ENCODE measurements at places on chromosomes 1 and 21.

DNA sequence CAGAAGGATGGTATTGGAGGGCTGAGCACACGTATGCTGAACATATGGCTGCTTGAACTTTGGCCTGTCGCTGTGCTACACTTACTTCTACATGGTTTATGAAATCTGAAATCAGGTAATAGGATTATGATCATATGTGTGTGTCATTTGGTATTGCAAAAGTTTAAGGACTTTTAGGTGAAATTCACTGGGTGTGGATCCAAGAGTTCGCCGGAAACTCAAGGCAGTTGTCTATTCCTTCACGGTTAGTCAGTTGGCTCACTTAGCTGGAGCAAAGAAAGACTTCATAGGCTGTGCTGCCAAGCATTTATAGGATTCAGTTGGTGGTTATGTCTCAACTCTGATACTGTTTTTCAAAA, 927 bp downstream of the UAP1 start:
- DNase-seq: no peak

- no peak for DNase-seq
These were observed 384.0 kb downstream of the LTN1 start for GRCh38 chr21:28608646-28609045.

DNA sequence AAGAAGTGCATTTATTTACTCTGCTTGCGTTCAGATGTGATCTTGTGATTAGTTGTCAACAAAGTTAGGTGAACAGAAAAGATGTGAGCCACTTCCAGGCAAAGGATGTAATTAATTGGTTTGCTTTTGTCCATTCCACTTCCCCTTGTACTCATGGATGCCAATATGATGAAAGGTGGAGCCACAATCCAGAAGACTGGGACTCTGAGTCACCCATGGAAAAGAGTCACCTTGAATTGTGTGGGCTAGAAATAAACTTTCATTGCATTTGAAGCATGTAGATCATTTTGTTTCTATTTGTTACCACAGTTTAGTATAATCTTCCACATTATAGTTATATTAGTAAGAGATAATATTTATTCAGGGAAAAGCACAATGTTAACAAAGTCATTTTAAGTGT, 684.2 kb downstream of the LTN1 start:
- DNase-seq: no peak

GRCh38 chr1:86704972-86705664, 742 bp downstream of the SH3GLB1 start:
- peak; percentile 64 for DNase-seq

DNA sequence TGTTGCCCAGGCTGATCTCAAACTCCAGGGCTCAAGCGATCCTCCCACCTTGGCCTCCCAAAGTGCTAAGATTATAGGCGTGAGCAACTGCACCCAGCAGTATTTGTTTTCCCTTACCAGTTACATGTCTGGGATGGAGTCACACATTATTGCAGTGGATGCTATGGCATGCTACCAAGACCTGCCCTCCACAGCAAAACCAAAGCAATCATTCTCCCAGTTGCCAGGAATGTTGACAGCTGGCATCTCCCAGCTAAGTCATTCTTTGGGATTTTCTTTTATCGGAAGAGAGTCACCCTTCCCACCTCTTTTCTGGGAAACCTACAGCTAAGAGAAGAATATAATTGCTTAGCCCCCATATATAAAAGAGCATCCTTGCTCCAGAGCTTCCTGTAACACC, 49.4 kb upstream of the RGS7 start:
- DNase-seq: no peak

DNA sequence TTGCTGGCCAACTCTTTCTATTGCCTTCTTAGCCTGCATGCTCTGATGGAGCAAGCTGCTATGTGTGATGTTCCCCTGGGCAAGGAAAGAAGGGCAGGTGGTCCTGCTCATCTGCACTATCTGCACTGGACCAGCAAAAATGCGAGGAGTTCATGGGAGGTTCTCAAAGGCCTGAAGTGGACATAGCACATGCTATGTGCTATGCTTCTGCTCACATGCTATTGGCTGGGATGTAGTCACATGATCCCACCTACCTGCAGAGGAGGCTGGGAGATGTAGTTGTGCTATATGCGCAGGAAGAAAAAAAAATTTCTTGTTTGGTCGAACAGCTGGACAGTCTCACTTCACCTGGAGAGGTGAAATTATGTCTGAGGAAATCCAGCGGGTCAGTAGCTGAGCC, 587.7 kb downstream of the MATN1 start:
- DNase-seq: no peak

DNA sequence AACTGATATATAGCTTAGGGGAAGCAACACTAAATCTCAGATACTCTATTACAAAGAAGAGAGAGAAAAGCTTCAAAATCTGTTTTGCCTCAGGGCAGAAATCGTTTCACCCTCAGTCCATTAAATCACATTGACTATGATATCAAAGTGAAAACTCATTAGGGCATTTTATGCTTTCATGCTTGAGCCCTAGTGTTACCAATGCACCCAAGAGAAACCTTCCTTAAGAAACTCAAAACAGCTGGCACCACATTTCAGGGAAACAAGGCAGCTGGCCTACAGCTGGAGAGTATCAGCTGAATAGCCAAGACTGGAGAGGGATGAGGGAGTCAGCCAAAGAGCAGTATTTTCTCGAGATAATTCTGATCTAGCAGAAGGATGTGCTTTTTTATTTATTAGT, 14.9 kb downstream of the COLGALT2 start:
- no peak for DNase-seq

- DNase-seq: no peak
These were observed 56.6 kb upstream of the PPP2R5A start for GRCh38 chr1:212228591-212229119.

DNA sequence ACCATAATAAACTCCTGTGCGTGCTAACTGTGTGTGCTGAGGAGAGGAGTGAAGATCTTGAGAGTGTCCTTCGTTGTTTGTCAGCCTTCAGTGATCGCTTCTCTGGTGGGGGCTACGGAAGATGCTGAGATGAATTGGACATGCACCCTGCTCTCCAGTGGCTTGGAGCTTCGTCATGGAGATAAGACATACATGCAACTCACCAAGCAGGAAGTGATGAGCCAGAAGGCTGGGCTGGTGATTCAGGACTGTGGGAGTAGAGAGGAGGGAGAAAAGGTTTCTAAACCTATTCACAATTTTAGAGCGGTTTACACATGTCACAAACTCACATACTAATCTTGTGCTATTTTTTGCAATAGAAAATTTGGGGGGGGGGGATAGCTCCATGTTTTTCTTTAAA, 128.9 kb upstream of the ADAR start:
- no peak for DNase-seq

DNA sequence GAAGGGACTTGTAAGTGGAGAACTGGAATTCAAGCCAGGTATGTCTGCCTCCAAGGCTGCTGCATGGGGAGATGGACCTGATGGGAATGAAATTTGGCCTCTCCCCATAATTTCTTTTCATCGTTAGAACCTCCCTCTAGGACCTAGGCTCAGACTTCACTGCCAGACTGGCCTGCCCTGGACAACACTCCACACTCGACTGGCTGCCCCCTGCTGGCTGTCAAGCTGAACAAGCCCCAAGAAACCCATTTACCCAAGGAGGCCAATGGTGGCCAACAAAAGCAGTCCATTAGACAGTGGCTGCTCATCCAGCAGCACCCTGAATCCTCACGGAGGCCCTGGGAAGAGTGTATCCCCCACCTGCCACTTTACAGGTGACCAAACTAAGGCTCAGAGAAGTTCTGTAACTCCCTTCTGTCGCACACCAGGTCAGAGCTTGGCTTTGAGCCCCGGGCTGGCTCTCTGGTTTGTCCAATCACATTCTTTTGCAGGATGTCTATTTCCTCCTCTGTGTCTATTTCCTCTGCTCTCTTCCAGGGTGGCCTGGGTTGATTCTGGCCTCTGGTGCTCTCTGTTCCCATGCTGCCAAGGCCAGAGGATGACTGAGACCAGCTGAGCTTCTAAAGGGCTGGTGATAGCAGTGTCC, 3.8 kb downstream of the RNF186 start:
- DNase-seq: peak; percentile 54

GRCh38 chr1:115063228-115063901, 25.9 kb downstream of the TSPAN2 start:
- DNase-seq: peak; percentile 80

DNA sequence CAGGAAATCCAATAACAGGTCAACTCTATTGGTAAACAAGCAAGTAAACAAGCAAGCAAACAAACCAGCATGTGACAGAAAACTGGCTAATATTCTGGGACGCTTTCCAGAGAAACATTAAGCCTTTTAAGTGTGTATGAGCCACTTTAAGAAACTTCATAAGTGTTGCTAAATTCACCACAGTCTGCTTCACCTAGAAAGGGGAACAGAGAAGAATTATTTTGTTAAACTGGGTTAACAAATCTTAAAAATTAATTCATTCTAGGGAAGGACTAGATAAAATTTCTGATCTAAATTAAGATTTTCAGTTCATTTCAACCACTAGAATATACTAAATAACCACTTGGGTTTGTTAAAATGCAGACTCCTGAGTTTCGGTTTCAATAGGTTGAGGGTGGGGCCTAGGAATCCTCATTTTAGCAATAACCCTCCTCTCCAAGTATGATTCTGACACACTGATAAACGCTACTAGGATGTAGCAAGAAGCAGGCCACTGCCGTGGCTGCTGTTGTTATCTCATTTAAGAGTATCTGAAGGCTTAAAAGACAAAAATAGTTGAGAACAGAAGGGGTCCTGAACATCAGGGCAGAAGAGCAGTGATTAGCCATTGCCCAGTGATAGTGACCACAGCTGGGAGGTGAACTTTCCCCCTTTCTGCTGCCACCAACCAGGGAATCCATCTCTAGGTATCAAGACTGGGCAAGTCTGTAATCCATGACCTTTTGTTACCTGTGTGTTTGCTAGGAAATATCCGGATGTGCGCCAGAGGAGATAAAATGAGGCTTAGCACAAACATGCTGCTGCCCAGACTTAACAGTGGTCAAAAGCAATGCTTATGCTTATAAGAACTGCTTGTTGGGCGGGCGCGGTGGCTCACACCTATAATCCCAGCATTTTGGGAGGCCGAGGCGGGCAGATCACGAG, 11.2 kb downstream of the CREG1 start:
- no peak for DNase-seq

GRCh38 chr1:246893191-246893939, 38.4 kb downstream of the AHCTF1 start:
- DNase-seq: no peak

GRCh38 chr1:84827976-84828375, 65.0 kb downstream of the LPAR3 start:
- no peak for DNase-seq

- DNase-seq: peak; percentile 69
These were observed 50.6 kb upstream of the LYST start for GRCh38 chr1:235917267-235917811.

- peak; percentile 60 for DNase-seq
These were observed at the start of gene FHL3 for GRCh38 chr1:38005195-38006007. TSS of gene FHL3 (minus strand) at chr1:38005514. CDS start at chr1:37999412, 6,102 bp downstream.

GRCh38 chr21:15840406-15840805, 110.6 kb downstream of the USP25 start:
- DNase-seq: no peak

GRCh38 chr1:202967684-202968281, 726 bp upstream of the CYB5R1 start:
- peak; percentile 49 for DNase-seq

- no peak for DNase-seq
These were observed 497 bp downstream of the ID3 start for GRCh38 chr1:23558872-23559135.

- DNase-seq: no peak
These were observed 32.1 kb downstream of the IL12RB2 start for GRCh38 chr1:67339623-67340343.

DNA sequence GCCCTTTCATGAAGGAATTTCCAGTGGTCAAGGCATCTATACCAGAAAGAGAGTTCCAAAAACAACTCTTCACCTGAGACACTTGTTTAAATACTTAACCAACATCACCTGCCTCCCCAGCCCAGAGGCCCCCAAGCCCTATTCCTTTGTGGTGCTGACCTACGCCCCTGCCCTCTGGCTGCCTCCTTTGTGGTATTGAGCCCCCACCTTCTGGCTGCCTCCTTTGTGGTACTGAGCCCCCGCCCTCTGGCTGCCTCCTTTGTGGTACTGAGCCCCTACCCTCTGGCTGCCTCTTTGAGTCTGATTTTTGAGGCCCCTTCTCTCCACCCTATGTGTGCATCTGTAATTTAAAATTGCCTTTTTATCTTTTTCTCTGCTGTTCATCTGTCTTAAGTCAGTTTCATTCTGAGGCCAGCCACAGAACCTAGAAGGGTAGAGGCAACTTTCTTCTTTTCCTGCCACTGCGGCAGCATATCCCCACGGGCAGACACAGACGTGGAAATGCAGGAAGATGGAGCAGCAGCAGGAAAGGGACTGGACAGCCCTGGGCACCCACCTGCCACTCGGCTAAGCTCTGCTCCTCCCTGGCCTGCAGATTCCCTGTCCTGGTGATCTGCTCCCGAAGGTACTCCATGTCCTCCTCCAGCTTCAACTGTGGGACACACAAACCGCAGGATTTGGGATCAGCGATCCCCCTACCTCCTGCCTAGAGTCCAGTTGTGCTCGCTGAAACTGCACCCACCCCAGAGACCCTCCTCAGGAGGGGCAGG, 3.2 kb downstream of the TRIM17 start:
- DNase-seq: no peak

- DNase-seq: no peak
These were observed 274.1 kb upstream of the CHRM3 start for GRCh38 chr1:239112101-239112935.

- DNase-seq: no peak
These were observed 47.2 kb upstream of the ECE1 start for GRCh38 chr1:21337454-21337927.

GRCh38 chr21:45026826-45027225, 47.6 kb upstream of the ADARB1 start:
- no peak for DNase-seq

DNA sequence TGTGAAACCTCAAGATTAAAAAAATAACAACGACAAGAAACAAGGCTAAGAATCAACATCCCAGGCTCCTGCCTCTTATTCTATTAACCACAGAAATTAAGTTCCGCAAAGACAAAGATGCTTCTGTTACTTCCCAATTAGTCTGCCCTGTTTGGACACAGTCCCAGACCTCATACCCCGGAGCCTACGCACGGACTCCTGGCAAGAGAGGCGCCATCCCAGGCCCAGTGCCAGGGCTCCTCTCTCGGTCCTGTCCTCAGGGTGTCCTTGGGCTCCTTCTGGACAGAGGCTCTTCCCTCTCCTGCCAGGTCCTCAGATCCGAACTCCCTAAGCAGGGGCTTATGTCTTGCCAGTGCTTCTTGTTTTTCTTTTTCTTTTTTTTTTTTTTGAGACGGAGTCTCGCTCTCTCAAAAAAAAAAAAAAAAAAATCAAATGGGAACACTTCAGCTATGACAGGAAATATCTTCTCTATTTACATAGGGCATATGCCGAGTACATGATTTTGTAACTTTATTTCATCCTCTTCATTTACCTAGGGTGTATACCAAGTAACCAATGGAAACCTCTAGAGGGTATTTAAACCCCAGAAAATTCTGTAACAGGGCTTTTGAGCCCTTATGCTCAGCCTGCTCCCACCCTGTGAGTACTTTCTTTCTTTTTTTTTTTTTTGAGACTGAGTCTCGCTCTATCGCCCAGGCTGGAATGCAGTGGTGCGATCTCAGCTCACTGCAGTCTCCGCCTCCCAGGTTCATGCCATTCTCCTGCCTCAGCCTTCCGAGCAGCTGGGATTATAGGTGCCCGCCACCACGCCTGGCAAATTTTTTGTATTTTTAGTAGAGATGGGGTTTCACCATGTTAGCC, 11.7 kb upstream of the ENO1 start:
- DNase-seq: no peak

- no peak for DNase-seq
These were observed 86.4 kb downstream of the PLXNA2 start for GRCh38 chr1:208157769-208158168.

- DNase-seq: no peak
These were observed 39.1 kb upstream of the ENAH start for GRCh38 chr1:225691861-225692516.

GRCh38 chr1:171486048-171486519, 754 bp downstream of the PRRC2C start:
- DNase-seq: peak; percentile 94

All from CD4-positive, alpha-beta T cell treated with Interleukin-21 for 1 hour (primary cell).